ENCODE measurements at places on chromosomes 6 and 20.
A peak's percentile ranks its signal among the peaks of the same experiment; 100 is the strongest.

DNA sequence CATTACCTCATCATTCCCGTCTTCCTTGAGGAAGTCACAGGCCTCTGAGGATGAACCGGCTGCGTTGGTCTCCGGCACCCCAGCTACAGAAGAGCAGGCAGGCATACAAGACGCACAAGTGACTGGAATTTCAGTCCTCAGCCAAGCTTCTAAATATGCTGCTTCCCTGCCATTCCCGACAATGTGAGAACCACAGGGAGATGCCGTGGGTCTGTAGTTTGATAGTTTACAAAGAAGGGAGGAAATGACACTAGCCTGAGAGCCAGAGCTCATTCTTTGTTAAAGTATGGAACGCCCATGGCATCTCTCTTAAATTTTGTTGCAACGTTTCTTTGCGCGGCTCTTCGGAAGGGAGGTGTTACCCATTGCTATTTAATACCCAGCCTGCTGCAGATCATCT is 25.7 kb downstream of the HEBP2 start:
- no peak for DNase-seq

- DNase-seq, result no peak
Measured at GRCh38 chr6:157763129-157763903, 59.7 kb upstream of the SNX9 start.

DNA sequence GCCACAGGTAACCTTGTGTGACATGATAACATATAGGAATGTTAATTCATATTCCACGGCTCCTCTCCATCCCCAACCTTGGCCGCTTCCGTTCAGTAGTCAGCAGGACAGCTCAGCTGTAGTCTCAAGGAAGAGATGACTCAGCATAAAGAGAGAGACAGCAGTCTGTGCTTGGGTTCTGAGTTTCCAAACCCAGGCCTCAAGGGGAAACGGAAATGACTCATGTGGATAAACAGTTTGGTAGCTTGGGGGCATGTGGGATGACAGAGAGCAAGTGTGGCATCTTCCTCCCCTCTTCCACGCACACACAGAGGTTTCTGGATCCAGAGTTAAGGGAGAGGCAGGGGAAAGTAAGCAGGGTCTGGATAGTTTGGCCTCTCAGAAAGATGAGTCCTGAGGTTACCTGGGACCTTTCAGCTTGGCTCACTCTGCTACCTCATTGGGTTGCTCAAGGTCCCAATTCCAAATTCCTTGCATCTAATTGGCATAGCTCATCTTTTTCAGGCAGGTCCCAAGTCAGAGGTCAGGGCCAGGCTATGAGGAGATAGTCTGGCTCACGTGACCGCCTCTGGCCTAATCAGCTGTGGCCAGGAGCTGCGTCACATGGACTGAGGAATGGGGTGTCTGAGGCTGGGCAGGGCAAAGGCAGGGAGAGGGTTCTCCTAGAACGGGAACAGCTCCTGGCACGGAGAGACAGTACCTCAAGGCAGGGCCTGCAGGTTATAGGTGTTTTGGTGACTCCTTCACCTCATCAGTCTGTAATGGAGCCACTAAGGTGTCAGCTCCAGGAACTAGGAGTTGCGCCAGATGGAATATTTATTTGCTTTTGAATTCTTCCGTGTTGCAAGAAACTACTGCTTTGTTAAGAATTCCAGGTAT is 36.5 kb upstream of the MLN start:
- no peak for DNase-seq

DNA sequence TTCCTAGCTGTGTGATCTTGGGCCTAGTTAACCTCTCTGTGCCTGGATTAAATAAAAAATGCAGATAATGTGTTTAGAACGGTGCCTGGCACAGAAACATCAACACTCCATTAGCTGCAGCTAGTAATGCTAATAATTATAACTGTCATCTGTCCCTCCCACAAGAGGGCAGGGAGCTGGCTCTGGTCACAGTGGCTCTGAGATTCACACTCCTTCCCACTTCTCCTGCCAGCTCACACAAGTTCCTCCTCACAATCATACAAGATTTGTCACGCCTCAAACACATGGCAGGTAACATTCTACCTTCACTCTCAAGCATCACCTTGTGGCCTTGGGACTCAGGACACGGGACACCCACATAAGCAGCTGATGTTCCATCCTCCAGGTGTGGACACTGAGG is 2.4 kb downstream of the ADA start:
- no peak for DNase-seq

- no peak for DNase-seq
Measured at GRCh38 chr20:45034436-45034835, 66.5 kb downstream of the KCNS1 start.

GRCh38 chr6:151765444-151765886 is 42.0 kb upstream of the ESR1 start:
- DNase-seq, result no peak

- DNase-seq, result no peak
Measured at GRCh38 chr6:71107911-71108420, 151.1 kb upstream of the B3GAT2 start.

GRCh38 chr6:55913228-55914195 is 38.1 kb upstream of the BMP5 start:
- no peak for DNase-seq

GRCh38 chr6:116217069-116217468 is 36.8 kb downstream of the TSPYL4 start:
- DNase-seq, result no peak

DNA sequence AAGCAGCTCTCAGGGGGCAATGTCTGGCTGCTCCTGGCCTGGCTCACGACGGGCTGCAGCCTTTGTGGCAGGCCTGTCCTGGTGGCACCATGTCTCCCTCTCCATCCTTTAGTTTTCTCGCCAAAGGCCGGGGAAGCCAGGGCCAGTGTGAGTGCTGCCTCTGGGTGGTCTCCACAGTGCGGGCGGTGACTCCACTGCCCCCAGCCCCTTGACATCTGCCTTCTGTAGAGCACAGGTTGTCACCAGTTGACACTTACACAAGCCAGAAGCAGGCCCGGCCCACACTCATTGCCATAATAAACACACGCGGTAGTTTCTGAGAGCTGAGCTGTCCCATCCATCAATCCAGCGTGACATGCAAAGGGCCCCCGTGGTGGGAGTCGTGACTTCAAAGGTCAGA is 219.5 kb downstream of the TFAP2C start:
- no peak for DNase-seq

DNA sequence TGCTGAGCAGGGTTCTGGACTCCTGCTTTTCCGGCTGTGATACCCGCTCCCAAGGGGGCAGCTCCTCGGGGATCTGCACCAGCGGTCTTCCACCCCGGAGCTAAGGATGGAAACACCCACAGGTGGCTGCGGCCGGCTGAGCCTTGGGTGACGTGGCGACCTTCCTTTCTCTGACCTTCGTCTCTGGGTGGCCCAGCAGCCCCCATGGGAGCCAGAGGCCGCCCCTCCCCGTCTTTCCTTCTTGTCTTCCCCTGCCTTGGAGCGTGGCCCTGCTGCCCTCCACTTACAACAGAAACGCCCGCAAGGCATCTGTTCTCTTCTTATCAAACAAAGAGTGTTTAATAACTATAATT is 405.7 kb downstream of the TAF4 start:
- DNase-seq, result peak; percentile 70

DNA sequence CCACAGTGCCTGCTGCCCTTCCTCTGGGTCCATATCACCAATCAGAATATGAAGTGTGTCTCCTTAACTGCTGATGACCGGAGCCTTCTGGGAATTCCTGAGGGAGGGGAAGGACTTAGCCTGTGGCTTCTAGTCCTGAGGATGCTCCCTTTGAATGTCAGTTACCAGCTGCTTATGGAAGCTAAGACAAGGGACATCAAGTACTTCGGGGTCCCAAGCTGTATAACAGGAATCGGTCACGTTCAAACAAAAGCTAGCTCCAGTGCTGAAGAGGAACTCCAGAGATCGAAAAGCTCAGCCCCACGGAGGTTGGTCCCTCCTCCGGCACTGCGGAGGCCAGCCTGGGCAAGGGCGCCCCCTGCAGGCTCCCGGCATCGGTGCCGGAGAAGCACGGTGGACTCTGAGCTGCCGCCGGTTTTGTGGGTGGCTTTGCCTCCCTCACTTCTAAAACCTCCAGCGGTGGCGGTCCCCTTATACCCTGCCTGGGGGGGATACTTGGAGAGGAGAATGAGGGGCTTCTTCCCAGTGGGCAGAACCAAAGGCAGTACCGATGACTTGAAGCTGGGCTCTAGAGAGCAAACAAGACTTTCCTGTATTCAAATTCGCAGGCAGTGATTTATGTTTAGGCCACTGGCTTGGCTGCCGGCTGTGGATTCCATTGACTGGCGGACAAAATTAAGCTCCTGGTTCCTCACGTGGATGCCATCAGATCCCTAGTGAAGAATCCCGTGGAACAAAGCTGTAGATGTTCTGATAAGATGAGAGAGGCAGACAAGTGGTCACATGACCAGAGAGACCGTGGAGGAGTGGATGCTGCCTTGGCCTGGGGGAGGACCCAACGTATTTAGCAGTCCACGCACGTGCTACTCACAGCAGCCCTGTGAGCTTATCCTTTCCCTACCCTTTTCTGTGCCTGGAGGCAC is 16.2 kb upstream of the UBR2 start:
- DNase-seq, result peak; percentile 94

Measured in Right ventricle myocardium inferior (tissue), 1 donor.